ENCODE measurements at places on chromosomes 2 and 18.

- DNase-seq: no peak
These were observed 3.9 kb downstream of the DUSP28 start for GRCh38 chr2:240563951-240564560.

- no peak for DNase-seq
These were observed 40.6 kb downstream of the ZRANB3 start for GRCh38 chr2:135490376-135490775.

GRCh38 chr2:167575276-167575675 lies 672.1 kb downstream of the STK39 start:
- DNase-seq: no peak

- no peak for DNase-seq
These were observed 75.8 kb downstream of the NRP2 start for GRCh38 chr2:205758051-205758450.

DNA sequence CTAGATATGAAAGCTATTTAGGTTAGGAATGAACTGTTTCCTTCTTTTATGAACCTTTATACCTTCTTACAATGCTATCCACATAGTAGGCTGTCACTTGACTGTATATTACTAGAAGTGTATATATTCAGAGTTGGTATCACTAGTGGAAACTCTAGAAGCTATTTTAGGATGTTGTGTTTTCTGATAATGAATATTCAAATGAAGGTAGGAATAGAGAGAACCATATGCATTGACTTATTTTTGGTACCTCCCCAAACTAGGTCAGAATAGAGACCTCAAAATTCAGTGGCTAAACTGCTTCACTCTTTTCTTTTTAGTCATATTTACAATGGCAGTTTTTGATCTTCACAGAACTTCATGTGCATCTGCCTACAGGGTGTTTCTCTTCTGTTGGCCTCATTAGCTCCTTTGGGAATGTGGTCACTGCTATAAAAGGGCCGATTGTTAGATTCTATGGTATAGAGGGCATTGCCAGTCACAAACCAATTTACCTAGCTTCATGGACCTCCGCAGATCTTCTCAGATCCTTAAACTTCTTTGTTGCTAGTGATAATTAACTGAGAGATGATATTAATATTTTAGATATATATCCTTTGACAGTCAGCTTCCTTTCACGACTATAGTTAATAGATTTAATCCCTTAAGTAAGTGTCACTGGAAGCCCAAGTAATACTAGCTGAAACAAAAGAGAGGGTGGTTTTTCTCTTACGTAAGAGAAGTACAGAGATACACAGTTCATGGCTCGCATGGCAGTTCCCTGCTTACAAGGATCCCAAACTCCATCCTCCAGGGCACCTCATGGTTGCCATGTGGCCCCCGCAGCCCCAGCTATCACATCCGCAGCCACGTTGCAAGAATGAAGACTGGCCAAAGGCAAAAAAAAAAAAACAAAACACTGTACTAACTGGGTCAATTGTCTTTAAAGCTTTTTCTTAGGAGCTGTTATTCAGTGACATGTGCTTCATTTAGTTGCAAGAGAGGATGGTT lies 61.0 kb downstream of the TSPYL6 start:
- DNase-seq: no peak

GRCh38 chr2:180583441-180584140 lies 396.8 kb upstream of the UBE2E3 start:
- DNase-seq: no peak

DNA sequence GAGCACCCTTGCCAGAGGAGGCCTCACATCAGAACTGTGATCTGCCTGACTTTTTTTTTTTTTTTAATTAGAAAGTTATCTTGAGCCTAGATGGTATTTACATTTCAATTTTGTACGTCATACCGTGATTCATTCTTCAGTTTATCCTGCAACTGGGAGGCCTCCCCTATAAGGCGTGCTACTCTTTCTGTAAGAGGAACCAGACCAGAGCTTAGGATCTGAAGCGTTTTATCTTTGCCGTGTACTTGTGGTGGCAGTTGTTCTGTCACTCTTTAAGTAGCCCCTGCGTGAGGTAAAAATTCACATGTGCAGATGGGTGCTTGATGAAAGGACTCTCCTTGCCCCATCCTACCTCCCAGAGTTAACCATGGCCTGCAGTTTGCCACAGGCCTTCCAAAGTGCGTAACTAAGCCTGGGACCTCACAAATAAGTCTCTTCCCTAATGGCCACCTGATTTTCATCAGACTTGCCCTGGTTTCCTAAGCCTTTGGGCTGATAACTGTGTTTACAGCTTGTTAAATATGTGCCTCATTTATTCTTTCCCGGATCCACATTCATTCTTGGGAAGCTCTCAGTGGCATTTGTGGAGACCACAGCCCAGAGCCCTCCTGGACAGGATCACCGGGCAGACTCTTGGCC lies 96.0 kb downstream of the MTCL1 start:
- DNase-seq: no peak

DNA sequence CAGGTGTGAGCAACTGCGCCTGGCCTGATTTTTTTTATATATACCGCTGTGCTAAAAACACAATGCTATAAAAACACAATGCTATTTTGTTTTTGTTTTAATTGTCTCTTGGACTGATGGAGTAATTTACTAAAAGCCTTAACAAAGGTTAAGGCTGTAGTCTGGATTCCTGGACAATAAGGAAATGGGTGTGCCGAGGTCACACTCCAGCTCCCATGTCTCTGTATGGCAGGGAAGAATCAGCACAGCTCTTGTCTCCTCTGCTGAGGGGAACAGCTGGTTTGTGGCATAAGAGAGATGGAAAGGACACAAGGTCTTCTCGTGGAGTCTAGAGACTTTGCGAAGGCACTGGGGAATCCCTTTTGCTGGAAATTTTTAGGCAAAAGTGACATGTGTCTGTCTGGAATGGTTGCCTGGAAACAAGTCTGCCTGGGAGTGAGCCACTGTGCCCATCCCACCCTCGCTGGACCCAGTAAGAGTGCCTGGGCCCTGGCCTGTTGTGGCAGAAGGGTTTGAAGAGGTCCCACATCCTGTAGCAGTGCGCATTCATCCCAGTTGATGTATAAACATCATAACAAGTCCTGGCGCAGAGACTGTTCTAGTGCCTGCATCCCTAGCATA lies 73.1 kb downstream of the MAPK4 start:
- DNase-seq: no peak

DNA sequence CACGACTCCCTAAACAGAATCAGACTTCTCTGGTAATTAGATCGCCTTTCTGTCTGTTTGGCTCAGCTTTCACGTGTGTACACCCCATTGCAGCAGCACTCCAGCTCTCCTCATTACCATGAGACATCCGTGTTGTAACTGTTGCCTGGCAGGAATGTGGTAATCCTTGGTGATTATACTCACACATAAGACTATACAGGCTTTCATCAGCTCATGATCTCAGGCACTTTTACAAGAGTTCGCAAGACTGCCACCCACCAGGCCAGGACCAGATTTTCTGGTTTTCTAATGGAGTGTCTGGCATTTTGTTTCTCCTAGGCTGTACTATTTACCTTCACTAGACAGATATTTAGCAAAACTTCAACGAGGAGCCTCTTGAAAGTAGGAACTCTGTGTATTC lies 50.2 kb downstream of the ACVR1 start:
- DNase-seq: peak; percentile 19

- DNase-seq: peak; percentile 37
These were observed 37.1 kb downstream of the SLC25A52 start for GRCh38 chr18:31723639-31723989.

GRCh38 chr2:216392945-216393840 lies 19.1 kb upstream of the SMARCAL1 start:
- DNase-seq: no peak
